ENCODE measurements at places on chromosomes 5 and 9.

DNA sequence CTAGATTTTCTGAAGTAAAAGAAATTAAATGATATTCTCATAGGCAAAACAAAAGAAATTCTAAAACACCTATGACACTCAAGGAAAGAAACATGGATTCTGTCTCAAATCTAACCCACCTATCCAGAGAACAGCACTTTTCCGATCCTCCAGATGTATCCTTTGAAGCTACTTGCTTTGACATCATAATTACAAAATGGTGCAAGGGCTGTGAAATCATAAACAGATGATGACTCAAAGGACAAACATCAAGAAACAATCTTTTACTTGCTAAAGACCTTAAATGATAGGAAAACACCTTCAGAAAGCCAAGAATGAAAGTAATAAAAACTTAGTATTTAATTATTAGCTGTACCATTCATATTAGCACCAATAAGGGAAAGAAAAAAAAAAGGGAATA lies 202.6 kb downstream of the DENND1A start:
- no peak for DNase-seq

GRCh38 chr9:16726718-16727451 lies 143.6 kb downstream of the BNC2 start:
- DNase-seq: peak; percentile 49

DNA sequence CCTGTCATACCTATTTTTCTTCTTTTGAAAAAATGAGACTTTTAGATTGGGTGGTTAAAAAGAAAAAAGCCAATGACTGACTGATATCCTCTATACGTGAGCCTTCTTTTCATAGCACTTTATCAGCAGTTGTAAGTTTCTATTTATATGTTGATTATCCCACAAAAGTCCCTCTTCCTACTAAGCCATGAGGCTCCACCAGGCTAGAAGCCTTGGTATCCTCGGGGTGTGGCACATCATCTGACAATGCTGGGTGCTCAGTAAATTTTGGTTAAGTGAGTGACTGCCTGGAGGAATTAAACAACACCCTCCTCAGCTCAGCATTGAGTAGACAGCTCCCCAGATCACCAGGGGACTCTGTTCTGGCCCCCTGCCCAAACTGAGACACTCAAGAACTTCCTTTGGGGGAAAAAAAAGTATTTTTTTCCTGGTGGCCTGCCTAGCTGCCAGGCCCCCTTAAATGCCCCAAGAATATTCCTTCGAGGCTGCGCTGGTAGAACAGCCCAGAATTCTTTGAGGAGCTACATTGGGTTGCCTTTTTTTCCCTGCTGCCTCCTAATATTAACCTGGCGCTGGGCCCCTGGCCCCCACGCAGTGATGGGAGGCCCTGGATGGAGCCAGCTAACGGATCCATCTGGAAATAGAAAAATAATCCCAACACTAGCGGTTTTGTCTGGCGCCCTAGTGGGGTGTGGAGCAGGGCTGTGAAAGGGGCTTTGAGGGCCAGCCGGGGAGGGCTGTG lies 23.4 kb upstream of the COL27A1 start:
- DNase-seq: no peak

- DNase-seq: no peak
These were observed 12.9 kb downstream of the SLC6A3 start for GRCh38 chr5:1432296-1432695.

GRCh38 chr5:145792840-145793239 lies 42.3 kb downstream of the PRELID2 start:
- DNase-seq: no peak

GRCh38 chr9:29220596-29221251 lies 1647.4 kb upstream of the C9orf72 start:
- DNase-seq: peak; percentile 11

- no peak for DNase-seq
These were observed 26.7 kb downstream of the HOMER1 start for GRCh38 chr5:79487251-79487650.

DNA sequence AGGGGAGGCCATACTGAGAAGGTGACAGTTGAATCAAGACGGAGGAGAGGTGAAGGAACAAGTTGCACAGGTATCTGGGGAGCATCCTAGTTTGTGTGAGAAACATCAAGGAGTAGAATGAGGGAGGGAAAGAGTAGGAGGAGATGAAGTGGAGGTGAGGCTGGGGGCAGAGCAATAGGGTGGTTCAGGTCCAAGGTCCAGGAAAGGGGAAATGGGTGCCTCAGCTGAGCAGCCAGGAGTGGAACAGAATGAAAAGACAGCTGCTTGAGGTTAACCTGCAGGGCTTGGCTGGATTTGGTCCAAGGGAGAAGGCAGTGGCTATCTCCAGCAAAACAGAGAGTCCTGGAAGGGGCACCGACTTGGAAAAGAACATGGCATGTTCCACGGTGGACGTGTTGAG lies 5.3 kb downstream of the SLC1A1 start:
- no peak for DNase-seq

DNA sequence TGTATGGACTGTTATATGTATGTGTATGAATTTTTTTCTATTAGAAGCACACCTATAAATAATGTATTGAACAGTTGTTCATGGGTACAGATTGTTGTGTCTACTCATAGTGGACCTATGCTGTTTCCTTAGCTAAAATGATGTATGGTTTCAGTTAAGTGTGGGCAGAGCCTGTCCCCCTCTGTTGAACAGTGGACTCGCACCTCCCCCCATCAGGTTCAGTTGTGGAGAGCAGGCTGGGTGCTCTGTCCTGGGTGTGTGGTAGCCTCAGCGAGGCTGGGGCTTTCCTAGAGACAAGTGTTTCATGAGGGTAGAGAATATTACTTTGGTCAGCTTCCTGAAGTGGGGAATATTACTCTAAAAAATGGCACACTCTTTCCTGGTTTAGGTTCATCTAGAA lies 47.4 kb upstream of the LRRTM2 start:
- no peak for DNase-seq

GRCh38 chr5:97846643-97847042 lies 663.6 kb upstream of the RIOK2 start:
- DNase-seq: no peak

DNA sequence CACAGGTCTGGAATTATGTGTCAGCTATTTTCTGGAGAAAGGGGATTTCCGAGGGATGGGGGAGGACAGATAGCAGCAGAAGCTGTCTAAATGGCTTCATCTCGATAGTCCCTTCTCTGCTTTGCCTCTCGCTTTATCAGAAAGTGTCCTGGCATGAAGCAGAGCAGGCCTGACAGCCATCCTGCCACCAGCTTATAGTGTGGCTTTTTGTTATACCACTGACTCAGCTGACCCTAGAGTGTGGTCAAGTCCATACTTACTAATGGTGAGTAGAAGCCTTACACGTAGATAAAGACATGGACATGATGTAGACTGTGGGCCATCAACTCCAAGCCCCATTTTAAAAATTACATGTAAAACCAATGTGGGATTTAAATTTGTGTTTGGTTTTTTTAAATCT lies 50.0 kb downstream of the RCL1 start:
- no peak for DNase-seq

DNA sequence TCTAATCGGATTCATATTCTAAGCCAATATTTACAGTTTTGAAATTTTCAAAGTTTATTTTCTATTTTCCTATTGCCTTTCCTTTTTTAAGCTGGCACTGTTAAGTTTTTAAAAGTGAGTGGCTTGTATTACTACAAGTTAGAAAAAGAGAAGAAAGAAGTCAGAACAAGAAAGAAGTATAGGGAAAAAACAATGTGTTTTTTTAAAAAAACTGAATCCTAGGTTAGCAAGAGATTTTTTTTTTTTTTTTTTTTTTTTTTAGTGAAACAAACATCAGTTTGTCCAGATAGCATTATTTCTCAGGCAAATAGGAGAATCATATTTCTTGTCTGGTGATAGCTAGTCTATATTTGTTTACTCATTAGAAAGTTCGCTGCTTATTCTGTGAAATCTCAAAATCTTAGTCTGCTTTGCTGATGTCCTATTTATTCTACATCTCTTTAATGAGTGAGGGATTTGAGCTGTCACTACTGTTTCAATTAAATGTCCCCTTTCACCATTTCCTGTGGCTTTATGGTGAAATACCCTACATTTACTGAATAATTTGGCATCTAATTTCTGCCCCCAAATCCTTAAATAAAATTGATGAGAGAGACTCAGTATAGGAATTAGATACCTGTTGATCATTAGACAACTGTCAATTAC lies 19.1 kb upstream of the LMNB1 start:
- DNase-seq: no peak

DNA sequence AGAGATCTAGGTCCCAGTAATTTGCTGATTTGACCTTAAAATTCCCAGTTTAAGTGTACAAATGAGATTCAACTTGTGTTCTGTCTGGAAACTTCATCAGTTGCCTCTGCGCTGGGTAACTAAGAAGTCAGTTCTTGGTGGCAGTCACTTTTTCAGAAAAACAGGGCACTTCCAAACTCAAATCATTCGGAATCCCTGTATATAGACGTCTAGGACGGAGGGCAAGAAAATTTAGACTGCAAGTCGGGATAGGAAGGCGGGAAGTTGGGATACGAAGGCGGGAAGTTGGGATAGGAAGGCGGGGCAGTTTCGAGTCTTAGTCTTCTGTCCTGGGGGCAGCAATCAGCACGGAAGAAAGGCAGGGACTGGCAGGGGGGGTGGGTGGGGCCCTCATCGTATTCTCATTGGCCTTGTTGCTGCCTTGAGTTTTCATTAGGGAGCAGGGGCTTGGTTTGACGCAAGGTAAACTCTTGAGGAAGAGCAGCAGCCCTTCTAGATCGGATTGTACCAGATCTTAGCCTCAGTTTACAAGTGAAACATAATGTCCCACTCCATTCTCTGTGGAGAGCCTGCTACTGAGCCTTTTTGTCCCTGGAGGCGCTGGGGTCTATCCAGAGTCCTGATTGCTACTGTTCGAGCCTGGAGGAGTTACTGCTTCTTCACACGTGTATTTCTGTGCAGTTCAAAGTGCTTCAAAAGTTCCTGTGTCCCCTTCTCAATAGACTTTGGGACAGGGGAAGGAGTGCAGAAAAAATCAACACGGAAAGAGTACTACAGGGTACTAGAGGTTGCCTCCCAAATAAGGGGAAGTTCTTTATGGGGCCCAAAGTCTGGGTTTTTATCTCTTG lies 2.7 kb upstream of the PURA start:
- no peak for DNase-seq

DNA sequence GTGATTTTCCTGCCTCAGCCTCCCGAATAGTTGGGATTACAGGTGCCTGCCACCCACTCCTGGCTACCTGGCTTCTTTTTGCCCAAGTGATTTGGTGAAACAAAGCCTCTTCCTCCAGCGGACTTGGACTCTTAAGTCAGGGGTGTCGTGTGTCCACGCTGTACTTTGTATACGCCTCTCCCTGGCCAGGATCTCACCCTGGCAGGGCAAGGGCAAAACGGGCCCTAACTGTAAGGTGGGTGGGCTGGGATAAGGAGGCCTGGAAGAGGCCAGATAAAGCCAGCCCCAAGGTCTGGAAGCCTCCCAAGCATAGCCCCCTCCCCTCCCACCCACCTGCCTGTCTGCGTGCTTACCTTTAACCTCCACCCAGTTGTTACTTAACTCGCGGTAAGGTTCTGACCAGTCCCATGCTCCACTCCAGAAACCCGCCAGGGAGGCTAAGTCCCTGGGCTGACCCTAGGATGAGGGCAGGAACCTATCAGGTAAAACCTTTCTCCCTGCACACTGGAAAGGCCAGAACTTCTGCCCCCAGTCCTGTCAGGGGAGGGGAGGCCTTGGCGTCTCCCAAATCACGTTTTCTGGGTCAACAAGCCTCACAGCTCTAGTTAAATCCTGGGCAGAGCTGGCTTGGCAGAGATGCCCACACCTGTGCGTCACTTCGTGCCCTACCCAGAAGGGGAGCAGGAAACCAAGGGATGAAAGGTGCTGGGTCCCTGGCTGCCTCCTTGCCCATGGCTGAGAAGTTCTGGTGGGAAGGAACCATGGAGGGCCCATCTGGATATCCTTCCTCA lies 8.4 kb downstream of the CDK9 start:
- no peak for DNase-seq

- no peak for DNase-seq
These were observed 8.3 kb downstream of the RFX3 start for GRCh38 chr9:3517377-3518048.

DNA sequence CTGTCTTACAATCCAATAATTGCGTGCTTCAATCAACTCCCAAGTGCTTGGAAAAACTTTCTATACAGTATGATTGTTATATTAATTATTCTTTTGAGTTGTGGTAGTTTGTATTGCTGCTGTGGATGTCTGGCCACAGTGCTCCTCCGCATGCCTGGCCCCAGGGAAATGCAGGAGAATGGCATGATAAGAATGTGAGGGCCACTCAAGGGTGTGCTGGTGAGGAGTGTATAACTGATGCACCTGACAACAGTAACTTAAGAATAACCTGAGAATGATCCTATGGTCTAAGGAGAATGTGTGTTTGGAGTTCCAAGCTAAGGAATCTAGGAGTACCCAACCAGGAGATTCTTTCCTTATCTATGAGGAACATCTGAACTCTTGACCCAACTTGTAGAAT lies 152.9 kb upstream of the APC start:
- no peak for DNase-seq

- DNase-seq: peak; percentile 81
These were observed 230 bp downstream of the SLC44A1 start for GRCh38 chr9:105244734-105245028.

- peak; percentile 71 for DNase-seq
These were observed 11.8 kb upstream of the EXOC3 start for GRCh38 chr5:431001-431710.

- DNase-seq: peak; percentile 72
These were observed 720 bp downstream of the TUSC1 start for GRCh38 chr9:25677301-25678146.

- DNase-seq: no peak
These were observed 17.7 kb downstream of the ARHGEF37 start for GRCh38 chr5:149598966-149599365.

DNA sequence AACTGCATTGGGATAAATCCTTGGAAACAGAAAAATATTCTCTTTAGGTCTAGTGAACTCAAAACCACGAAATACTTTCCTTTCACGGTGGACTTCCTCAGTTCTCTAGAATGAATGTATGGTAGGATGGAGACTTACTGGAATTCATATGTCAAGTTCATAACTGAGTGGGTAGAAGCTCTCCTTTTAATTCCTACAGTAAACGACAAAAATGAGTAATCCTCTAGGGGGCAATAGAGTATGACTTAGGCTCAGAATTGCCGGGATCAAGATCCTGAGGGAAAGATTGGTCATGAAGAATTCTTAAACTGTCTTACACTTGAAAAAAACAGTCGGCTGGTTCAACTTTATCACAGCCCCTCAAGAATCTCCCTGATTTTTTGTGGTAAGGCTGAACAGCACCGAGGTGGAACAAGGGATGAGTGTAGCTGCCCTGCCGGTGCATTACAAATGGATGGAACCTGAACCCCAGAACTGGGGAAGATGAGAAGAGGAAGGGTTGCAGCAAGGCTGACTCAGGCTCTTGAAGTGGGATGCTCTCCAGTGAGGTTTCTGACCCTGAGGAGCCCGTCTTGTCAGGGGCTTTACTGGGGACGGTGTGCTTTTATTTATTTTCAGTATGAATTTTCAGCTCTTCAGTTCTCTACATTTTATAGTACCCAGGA lies 14.0 kb upstream of the LOX start:
- peak; percentile 14 for DNase-seq

GRCh38 chr5:151270599-151270998 lies 17.6 kb downstream of the GM2A start:
- DNase-seq: no peak

- peak; percentile 87 for DNase-seq
These were observed 18.9 kb upstream of the SPTLC1 start for GRCh38 chr9:92133949-92134604.
